ENCODE measurements at places on chromosomes 12 and 14. TPM values are rescaled to one million over a fixed set of nuclear protein-coding genes. Genes with fewer than 3 reads are reported as not detected.

Gene INSM2
- 3.7 TPM for total RNA-seq

Gene PYGL
- total RNA-seq: 59.9 TPM

Gene SLC7A7
- 12.3 TPM for total RNA-seq

Gene TEAD4
- total RNA-seq: 16.6 TPM

Gene PPM1H
- total RNA-seq: 5.5 TPM

Gene TMEM63C
- 8.7 TPM for total RNA-seq

DNA sequence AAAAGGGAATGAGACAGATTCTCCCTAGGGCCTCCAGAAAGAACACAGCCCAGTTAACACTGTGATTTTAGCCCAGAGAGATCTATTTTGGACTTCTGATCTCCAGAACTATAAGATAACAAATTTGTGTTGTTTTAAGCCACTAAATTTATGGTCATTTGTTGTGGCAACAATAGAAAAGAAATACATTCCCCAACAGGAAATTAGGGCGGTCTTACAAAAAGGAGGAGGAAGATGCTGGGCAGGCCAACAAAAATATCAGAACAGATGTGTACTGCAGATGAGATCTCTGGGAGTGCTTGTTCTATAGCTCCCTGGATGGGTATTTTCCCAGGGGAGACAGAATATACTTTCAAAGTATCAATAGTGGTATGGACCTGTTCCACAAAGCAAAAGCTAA is 32.0 kb upstream of the SOCS2 start:
- DNase-seq: no peak

- no peak for DNase-seq
Measured at GRCh38 chr12:103879048-103879692, 38.1 kb upstream of the NT5DC3 start.

DNA sequence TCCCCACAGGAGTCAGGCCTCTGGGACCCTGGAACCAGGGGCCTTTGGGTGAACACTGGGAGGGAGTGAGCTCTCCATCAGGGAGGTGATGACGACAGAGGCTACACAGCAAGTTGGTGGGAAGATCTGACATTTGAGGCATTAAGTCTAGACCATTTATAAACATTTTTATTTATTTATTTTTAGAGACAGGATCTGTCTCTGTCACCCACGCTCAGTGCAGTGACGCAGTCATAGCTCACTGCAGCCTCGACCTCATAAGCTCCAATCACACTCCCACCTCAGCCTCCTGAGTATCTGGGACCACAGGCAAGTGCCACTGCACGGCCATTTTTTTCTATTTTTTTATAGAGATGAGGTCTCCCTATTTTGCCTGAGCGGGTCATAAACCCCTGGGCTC is 53.6 kb downstream of the TEAD4 start:
- no peak for DNase-seq

DNA sequence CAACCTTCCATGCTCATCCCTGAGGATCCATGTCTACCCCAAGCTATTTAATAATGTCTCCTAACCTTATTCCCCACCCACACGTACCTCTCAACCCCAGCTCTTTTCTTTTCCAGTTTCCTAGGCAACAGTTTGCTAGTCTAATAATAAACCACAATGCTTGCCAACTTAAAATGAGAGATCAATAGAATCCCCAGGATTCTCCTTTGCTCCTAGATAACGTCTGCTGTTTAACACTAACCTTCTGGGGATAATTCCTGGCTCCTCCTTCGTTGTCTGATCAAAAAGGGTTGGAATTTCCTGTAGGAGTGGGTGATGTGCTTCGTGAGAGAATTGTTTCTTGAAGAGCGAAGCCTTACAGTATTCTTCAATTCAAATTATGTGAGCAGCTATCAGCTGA is 42.2 kb upstream of the DBX2 start:
- no peak for DNase-seq

- no peak for DNase-seq
Measured at GRCh38 chr12:111285200-111285599, 83.7 kb downstream of the PHETA1 start.

DNA sequence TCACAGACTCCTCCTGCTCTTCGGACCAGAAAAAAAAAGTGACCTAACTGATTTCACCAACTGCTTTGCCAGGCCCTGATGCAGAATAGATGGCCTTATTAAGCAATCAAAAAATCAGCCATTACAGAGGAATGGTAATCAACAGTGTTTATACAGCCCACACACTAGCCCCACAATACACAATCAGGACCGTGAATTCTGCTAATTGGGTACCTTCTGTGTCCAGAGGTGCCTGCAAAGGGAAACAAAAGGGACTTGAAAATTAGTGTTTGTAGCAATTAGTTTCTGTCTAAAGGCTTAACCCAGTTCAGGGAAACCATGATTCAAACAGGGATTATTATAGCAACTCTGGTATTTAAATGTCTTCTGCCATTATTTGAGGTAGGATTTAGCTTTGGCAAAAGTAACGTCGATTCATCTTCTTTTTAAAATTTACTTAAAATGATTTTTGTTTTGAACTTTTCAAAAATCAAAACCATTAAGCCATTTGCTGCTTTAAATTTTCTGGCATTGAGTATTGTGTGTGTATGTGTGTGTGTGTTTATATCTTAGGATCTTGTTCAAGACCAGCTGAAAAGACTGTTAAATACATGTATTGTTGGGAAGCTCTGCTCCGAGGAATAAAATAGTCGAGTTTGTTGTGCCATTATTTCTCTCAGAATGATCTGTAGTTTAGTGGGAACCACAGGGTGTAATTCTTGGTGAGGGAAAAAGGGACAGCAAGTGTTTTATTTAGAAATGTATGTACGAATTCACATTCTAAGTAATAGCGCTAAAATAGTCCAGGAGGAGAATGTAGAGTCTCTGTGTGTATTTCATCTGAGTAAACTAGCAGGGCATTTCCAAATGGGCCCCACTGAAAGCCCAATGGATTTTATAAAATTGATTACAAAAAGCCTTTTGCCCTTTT is 156.1 kb downstream of the PTCSC3 start:
- DNase-seq: no peak

GRCh38 chr12:2396448-2396871 is 343.7 kb downstream of the CACNA1C start:
- peak; percentile 11 for DNase-seq

- DNase-seq: peak; percentile 63
Measured at GRCh38 chr12:13044002-13044905, at the start of gene FAM234B. Gene FAM234B (plus strand): TSS chr12:13044381. CDS start chr12:13044404, 23 bp downstream.

Data from adrenal gland (tissue), 19 donors.